Uterine smooth muscle cell (primary cell): ENCODE measurements at places on chromosomes 13 and 19. TPM values are rescaled to one million over a fixed set of nuclear protein-coding genes. Genes with fewer than 3 reads are reported as not detected.

FPR3 gene
- total RNA-seq = not detected in 2 replicates

KCNN1 gene
- under 0.01 and 0.11 TPM in 2 replicates for total RNA-seq

NPAS1 gene
- total RNA-seq = 0.33 and 0.50 TPM in 2 replicates

TMPRSS9 gene
- not detected in 2 replicates for total RNA-seq

CD37 gene
- 0.12 TPM in 1 of 2 replicates, not detected in the other for total RNA-seq
